ENCODE measurements at places on chromosomes 13 and 19. TPM values are rescaled to one million over a fixed set of nuclear protein-coding genes. Genes with fewer than 3 reads are reported as not detected.

DNA sequence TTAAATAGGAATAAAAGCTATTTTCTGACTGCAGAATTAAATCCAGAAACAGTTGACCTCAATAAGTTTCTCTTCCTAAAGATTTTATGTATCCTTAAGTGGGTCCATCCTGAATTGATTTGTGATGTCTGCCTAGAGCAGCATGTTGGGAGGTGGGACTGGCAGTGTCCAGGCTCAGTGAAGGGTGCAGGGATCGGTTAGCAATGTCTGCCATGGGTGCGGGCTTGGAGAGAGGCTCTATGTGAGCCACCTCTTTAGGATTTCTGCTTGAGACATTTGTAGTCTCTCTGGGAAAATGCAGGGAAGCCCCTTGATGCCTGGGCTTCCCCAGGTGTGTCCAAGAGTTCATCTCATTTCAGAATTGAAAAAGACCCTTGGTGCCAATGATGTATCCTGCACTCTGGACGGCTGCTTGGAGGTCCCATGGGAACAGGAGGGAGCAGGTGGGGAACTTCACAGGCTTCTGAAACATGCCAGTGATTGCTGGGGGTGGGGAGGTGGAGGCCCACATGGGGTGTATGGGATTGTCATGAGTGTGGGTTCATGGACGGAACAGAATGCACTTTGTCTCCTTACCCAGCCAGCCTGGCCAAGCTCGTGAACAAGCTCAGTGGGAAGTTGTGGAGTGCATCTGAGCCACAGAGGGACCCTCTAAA is 6.2 kb upstream of the COLGALT1 start:
- DNase-seq, result no peak

DNA sequence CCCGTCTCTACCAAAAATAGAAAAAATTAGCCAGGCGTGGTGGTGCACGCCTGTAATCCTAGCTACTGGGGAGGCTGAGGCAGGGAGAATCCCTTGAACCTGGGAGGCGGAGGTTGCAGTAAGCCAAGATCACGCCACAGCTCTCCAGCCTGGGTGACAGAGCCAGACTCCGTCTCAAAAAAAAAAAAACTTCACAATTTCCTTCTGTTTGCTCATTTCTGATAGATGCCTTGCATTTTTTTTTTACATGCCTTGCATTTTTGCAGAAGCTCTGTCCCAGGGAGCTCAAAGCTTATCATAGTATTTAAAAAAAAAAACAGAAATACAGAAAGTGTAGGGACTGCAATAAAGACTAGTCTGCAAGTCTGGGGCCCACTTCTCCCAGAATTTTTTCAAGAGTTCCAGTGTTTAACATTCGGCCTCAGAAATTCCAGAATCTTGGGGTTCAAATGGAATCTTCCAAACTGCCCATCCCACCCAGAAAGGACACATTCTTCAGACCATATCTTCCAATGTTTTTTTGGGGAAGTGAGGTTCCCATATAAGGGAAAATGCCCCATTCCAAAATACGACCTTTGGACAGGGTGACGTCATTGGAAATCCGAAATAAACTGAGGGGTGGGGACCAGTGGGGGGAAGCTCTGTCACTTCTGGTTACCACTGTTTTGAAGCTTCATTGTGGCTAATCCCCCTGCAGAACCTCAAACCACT is 17.2 kb upstream of the RAB8A start:
- no peak for DNase-seq

ZNF613 gene
- 9.3 TPM for total RNA-seq

- DNase-seq, result no peak
Observed at GRCh38 chr13:112892426-112893206, 76.4 kb upstream of the MCF2L start.

FCER2 gene
- not detected for total RNA-seq

- DNase-seq, result no peak
Observed at GRCh38 chr13:71291842-71292146, 575.2 kb downstream of the DACH1 start.

GRCh38 chr13:21020581-21020980 is 40.8 kb downstream of the LATS2 start:
- DNase-seq, result no peak

TEKTIP1 gene
- 3.4 TPM for total RNA-seq

CLEC17A gene
- not detected for total RNA-seq

OR10H1 gene
- not detected for total RNA-seq

POU2F2 gene
- total RNA-seq, result 1.7 TPM

DNA sequence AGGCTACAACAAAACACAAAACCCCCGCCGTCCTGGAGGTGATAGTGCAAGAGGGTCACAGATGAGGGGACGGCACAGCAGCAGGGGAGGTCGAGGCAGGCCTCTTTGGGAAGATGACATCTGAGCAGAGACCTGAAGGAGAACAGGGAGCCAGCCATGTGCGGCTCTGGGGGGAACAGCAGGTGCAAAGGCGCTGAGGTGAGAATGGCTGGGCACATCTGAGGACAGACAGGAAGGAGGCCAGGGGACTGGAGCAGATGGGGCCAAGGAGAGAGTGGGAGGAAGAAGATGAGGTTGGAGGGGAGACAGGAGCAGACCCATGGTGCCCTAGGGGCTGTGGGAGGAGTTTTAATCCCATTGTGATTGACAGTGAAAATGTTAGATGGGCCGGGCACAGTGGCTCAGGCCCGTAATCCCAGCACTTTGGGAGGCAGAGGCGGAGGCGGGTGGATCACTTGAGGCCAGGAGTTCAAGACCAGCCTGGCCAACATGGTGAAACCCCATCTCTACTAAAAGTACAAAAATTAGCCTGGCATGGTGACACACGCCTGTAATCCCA is 1.8 kb upstream of the CKM start:
- no peak for DNase-seq

DNA sequence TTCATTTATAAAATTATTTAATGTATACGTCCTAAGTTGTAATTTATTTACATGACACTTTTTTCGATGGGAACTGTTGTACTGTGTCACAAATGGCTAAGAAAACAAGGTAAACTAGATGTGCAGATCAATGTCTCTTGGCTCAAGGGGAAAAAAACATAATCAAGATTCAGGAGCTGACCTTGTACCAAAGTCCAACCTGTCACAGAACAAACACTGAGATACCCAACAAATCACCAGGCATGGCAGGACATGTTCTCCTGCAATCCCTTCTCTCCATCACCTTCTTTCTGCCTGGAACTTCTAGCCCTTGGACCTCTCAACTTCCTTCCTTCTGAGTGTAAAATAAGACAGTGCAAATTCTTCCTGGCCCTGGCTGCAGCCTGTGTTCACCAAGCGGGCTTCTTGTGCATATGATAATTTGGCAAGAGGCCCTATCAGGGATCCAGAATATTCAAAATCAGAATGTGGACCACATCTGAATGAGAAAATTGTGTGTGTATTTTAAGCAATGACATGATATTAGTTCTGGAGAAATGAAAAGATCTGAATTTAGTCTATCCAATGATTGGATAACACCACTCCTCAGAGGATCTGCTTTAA is 445.9 kb downstream of the ZNF536 start:
- DNase-seq, result no peak

DNA sequence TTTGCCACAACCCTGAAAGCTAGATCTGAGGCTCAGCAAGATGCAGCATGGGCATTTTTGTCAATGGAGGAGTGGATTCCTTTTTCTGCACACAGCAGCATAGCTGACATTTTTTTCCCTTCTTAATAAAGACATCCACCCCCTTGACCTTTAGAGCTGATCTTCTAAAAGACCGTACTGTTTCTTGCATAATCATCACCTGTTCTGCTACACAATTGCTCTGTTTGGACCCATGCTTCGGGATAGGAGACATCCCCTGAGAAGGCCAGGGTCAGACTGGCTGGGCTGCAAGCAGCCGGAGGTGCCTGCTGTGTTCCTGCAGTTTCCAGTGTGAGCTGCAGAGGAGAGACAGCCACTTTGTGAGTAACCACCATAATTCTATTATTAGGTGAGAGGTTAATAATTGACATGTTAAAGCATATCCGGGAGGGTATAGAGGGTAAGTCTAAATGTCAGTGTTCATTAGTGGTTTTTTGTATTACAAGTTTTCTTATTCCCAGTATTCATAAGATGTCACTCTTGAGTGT is 108.5 kb upstream of the C1QTNF9B start:
- no peak for DNase-seq

GRCh38 chr19:16381756-16382401 is 57.3 kb downstream of the KLF2 start:
- DNase-seq, result no peak

DNA sequence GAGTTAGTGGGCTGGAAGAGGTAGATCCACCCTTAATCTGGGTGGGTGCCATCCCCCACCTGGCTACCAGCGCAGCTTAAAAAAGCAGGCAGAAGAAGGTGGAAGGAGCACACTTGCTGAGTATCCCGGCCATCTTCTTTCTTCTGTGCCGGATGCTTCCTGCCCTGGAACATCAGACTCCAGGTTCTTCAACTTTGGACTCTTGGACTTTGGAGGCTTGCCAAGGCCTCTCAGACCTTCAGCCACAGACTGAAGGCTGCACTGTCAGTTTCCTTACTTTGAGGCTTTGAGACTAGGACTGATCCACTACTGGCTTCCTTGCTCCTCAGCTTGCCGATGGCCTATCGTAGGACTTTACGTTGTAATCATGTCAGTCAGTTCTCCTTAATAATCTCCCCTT is 127.6 kb upstream of the GPC6 start:
- DNase-seq, result no peak

DNA sequence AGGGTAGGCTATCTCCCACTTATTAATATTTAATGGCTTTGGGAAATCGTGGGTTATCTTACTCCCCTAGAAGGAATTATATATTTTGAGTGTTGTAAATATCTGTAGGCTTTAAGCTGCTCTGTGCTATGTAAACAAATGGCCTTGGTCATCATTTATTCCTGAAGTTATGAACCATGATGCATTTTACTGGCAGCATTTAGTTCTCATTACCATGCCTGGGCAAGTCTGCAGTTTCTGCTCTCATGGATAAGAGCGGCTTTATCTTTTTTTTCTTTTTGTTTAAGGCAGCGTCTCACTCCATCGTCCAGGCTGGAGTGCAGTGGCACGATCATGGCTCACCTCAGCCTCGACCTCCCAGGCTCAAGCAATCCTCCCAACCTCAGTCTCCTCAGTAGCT is 156.1 kb downstream of the IRS2 start:
- no peak for DNase-seq

PCDH20 gene
- total RNA-seq, result 7.2 TPM

DNA sequence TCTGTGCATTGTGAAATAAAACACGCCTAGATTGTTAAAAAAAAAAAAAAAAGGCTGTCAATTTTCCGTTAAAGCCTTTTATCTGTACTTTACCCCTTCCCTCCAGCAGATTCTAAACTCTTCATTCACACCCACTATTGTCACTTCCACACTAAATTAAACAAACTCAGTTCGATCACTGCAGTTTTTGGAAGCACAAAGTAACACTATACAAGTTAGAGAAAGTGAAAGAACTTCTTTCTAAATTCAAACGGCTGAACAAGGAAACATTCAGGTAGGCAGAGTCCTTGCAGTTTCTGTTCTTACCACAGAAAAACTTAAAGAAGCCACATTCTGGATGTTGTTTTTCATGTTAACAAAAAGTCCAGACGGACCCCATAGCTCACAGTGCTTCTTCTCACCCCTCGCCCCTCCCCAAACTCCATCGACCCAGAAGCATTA is 27.5 kb upstream of the UBE2L5 start:
- no peak for DNase-seq

C13orf46 gene
- 0.29 TPM for total RNA-seq

DNA sequence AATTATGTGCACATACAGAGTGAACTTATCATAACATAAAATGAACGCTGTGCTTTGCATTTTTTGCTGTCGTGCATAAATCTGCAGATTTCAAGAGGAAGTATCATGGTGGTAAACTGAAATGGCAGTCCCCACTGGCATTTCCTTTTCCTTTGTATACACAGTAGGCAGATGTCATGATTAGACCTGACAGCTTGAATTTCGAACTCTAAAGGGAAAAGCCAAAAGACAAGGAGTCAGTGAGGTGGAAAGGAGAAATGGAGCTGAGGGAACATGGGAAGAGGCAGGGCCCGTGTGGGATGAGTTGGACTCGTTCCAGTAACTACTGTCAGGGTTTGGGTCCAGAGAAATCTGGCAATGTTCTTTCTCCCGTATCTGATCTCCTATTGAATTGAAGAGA is 454.1 kb upstream of the SGCG start:
- DNase-seq, result no peak

DNA sequence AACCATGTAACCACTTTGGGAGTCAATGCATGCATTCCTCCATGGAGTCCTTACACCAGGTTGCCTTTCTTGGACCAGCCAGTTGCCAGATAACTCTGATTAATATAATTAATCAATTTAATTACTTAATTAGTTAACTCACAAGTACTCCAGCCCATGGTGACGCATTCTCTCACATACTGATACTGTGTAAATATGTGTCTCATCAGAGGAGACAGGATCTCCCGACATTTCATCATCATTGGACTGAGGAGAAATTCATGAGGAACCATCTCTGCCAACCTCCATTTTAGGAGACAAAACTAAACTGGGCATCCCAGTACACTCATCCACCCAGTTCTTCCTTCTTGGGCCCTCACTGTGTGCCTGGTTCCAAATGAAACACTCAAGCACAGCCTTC is 6.5 kb upstream of the CASP14 start:
- DNase-seq, result no peak

FXYD3 gene
- 157 TPM for total RNA-seq

GRCh38 chr13:67437244-67437643 is 207.1 kb upstream of the PCDH9 start:
- no peak for DNase-seq

GRCh38 chr19:46043519-46043918 is 2.7 kb upstream of the IGFL4 start:
- no peak for DNase-seq

- DNase-seq, result no peak
Observed at GRCh38 chr13:89212186-89212585, 1541.0 kb downstream of the SLITRK5 start.

MCF2L gene
- total RNA-seq, result 46.9 TPM

- DNase-seq, result no peak
Observed at GRCh38 chr13:21287331-21287907, 111.0 kb downstream of the MRPL57 start.

GRCh38 chr19:2271234-2272103 is 10.5 kb downstream of the PEAK3 start:
- no peak for DNase-seq

ZNF763 gene
- total RNA-seq, result 4.8 TPM

Data from type B pancreatic cell (in vitro differentiated cells).